ENCODE measurements at places on chromosomes 3 and 15.

- no peak for DNase-seq
Observed at GRCh38 chr3:58119186-58119585, 91.6 kb downstream of the DNASE1L3 start.

- no peak for DNase-seq
Observed at GRCh38 chr15:86804406-86804805, 724.7 kb downstream of the AGBL1 start.

DNA sequence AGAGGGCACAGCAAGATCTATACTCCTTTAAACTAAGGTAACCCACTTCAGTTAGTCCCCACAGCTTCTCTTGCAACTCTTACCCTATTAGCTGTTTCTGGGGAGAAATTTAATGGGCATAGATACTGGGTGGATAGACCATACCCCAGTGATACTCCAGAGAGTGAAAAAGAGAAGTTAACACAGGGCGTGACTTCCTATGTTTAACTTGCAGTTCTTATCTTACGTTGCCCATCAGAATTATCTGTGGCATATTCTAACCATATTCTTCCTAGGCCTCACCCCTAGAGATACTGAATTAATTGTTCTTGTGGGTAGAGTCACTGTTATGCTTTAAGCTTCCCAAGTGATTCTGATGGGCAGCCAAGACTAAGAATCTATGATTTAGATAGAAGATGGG lies 485.4 kb upstream of the TPRG1 start:
- DNase-seq, result no peak

DNA sequence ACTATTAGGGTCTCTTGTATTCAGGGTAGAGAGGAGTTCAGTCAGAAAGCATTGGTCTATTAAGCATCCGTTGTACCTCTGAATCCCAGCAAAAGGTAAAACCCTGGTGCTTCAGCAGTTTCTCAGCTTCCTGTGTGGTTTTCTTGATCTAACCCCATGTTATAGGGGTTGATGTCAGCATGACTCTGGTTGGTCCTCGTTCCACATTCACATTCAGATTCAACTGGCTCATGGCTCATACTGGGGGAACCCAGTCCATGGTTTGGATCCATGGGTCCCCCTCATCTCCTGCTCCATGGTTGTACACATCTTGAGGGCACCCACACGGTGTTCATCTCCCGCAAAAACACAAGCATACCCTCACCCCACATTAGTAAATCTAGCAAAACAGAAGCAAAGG lies 47.7 kb upstream of the C2CD4B start:
- DNase-seq, result no peak

GRCh38 chr3:83523470-83524073 lies 1435.2 kb upstream of the CADM2 start:
- peak; percentile 76 for DNase-seq

DNA sequence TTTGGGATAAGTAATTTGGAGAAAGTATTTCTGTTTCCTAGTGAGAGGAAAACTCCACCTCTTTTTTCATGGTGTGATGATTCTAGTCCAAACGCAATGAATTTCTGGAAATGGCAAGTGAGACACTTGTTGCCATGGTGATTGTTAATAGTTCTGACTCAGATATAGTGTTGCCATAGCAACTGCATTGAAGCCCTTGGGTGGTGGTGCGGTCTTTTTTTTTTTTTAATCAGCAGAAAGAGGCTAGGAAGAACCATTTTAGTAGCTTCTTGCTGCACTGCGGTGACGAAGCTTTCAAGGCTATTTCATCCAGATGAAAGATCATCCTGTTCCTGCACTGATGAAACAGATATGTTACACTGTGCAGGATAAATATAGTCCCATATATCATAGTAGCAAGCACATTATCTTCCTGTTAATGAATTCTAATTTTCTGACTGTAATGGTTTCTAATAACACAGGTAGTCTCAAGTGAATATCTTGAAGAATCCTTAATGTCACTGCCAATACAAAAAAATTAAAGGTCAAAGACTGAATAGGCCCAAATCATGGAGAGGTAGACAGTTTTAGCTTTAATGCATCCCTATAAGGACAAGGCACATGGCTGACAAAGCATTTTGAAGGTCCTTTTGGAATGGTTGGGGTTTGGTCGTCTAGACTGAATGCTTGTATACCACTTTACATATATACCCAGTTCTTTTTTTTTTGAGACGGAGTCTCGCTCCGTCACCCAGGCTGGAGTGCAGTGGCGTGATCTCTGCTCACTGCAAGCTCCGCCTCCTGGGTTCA lies 125.1 kb upstream of the ZBTB20 start:
- DNase-seq, result peak; percentile 33

GRCh38 chr3:48982686-48983085 lies 7.4 kb upstream of the P4HTM start:
- DNase-seq, result no peak

DNA sequence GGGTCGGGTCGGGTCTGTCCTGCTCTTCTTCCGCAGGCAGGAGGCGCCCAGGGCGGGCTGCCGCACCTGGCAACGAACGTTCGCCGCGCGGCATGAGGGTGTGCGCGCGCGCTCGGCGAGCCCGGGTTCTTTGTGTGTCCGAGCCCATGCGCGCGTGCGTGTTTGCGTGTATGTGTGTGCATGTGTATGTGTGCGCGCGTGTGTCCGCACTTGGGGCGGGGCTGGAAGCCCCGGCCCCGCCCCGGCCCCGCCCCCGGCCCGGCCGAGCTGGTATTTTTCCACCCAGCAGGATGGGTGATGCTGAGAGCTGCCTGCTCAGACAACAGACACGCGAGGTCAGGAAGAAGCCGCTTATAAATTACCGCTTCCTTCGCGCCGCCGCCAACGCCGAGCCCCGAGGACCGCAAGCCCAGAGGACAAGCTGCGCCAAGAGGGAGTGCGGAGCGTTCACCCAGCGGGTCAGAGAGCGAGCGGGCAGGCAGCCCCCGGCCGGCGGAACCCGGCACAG lies at the start of gene SLC6A6:
Gene SLC6A6 (plus strand): TSS at position 303 of the 508 bp plus-strand sequence. CDS start 41,029 bp downstream, outside the sequence.
- DNase-seq, result peak; percentile 97

DNA sequence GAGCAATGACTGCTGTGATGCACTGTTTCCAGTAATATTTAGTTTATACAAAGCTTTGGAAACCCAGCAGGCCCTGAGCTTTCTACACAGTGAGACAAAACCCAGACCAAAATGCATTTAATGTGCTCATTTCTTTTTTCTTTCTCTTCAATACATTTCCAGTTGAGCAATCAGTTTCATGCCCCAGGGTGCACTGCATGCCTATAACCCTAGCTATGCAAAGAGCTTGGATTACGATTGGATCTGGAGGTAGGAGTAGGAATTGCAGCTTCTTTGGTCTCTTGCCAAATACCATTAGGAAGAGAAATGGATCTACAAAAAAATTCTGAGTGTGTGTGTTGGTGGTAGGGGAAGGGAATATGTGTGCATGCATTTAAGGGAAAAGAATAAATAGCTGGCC lies 1001.4 kb downstream of the SQOR start:
- no peak for DNase-seq

DNA sequence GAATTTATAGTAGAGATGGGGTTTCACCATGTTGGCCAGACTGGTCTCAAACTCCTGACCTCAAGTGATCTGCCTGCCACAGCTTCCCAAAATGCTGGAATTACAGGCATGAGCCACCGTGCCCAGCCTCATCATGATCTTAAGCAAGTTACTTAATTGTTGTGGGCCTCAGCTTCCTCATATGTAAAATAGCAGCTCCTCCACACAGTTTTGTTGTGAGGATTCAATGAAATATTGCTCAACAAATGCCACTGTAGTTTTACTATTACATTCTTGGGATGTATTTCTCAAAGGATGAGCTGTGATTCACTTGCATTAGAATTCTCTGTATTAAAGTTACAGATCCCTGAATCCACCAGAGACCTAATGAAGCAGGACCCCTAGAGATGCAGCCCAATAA lies 168.8 kb downstream of the ADAMTS9 start:
- DNase-seq, result no peak

- peak; percentile 39 for DNase-seq
Observed at GRCh38 chr15:75843678-75844581, 683 bp downstream of the UBE2Q2 start.

DNA sequence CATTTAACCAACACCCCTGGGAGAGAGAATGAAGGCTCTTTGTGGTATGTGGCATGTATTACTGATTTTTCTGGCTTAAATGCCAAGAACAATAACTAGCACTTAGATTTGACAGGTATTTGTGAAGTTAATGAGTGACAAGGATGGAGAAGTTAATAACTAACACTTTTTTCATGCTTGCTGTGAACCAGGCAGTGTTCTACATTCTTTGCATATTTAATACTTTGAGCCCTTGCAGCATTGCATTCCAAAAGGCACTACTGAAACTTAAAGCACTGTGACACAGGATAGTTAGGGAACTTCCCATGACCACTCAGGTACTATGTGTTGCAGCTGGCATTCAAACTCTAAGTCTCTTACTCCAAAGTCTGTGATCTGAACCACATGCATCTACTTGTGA lies 650.6 kb downstream of the ZPLD1 start:
- DNase-seq, result no peak

DNA sequence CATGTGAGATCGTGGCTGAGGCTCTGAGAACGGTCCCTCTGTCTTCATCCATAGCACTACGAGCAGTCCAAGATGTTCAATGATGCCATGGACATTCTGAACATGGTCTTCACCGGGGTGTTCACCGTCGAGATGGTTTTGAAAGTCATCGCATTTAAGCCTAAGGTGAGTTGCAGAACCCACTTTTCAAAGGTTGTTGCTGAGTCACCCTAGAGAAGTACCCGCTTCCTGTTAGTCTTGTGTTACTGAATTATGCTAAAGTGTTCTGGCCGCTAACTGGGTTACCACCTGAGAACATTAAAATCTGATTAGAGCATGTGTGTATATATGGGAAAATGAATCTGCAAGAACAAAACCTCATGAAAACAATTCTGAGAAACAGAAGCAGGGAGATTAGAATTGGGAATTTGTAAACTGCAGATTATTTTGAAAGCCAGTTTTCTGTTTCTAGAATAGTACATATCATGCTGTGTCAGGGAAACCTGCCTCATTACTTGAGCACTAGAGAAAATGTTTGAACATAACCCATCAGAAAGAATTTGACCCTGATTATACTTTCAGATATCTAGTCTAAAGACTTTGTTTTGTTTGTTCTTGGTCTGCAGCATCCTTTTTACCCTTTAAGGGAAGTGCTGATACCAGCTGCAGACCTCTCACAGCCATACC lies 92.6 kb downstream of the CHDH start:
- no peak for DNase-seq

GRCh38 chr15:65576664-65577063 lies 34.3 kb downstream of the INTS14 start:
- no peak for DNase-seq

GRCh38 chr3:195085356-195086130 lies 185.4 kb downstream of the XXYLT1 start:
- no peak for DNase-seq

DNA sequence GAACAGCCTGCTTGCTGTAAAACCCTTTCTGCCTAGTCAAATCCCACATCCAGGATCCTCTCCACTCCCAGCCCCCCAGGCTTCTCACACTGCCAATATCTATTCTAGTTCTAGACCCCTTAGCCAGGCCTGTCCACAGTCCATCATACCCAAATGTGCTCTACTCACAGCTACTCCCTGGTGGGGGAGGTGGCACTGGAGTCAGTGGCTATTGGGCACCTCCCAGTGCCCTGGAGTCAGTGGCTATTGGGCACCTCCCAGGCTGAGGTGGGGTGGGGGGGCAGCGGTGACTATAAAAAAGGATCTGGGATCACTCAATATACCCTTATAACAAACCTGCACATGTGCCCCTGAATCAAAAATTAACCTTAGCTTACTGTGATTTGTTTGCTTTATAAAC lies 773 bp upstream of the DISP2 start:
- no peak for DNase-seq

DNA sequence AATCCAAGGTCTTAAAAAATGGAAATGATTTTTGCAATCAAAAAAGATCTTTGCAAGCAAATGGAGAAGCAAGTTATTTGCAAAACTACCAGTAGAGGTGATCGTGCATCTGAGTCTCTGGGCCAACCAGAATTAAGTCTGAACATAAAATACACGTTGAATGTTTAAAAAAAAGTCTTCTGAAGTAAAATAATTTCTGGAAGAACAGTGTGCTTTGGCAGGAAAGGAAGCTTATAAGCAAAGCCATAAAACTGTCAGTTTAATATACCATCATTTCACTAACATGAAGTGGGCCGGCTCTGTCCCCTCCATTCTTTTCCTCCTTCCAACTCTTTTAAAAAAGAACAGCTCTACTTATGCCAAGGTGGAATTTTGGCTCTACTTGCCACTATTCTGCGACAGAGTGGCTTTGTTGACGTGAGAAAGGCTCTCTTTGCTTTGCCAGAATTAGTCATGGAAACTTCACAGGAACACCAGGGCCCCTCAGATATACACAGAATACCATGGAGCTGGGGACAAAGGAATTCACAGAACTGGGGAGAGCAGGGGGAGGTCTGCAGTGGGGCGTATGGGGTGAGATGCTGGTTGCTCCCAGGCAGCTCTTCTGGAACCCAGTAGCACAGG lies 29.8 kb downstream of the FSTL1 start:
- DNase-seq, result no peak

- no peak for DNase-seq
Observed at GRCh38 chr3:183485093-183485492, 56.7 kb upstream of the MCF2L2 start.

DNA sequence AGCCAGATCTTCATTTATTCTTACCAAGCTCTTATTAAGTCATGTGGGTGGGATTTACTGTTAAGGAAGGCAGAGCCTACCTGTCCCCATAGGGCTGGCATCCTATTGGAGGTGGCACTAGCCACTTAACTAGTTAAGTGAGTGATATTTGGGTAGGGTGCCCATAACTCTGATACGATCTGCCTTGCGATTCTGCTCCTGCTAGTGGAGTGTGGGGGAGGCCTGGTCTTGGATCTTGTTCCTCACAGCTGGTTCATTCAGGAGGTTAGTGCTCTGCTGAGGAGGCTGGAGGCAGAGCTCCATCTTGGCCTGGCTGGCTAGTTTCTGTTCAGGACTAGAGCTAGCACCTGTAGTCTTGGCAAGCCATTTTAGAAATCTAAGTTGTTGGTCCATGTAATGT lies 9.3 kb downstream of the BAHD1 start:
- no peak for DNase-seq

DNA sequence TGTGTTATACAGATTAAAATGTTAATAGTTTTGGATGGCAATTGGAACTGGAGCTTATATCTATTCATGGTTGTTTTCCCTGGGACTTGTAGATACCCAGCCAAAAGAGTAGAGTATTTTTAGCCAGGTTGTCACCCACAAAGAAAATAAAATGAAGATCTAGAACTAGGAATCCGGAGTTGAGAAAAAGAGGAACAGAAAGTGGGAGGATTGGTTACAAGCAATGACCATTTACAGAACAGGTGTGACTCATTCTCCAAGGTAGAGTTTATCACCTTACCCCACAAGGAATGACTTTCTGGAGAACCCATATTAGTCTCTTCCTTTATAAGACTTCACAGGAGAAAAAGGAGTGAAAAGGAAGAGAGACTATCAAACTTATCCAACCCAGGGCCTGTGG lies 99.8 kb downstream of the TMEM108 start:
- DNase-seq, result no peak

DNA sequence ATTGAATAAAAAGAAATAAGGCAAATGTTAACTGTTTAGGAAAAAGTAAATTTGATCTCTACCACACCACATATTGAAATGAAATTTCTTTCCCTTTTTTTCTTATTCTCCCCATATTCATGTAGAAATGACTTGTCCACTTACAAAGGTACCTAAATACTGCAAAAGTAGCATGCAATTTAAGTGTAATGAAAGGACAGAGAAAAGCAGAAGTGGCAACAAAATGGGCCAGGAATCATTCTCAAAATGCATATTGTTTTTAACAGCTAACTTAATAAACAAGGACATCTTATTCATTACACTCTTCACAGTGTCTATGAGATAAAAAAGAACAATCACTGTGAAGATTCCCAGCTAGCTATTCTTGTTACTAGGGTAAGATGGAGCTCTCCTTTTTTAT lies 40.6 kb upstream of the FGF7 start:
- DNase-seq, result no peak
